Esophagus squamous epithelium (tissue), 5 donors: ENCODE measurements at places on chromosomes 4 and X.

GRCh38 chr4:48103483-48104139, 30.4 kb downstream of the TXK start:
- DNase-seq, result no peak

- DNase-seq, result no peak
Observed at GRCh38 chrX:124346117-124346876, at the start of gene SH2D1A. SH2D1A (plus strand) TSS chrX:124346563; CDS start chrX:124346643, 80 bp downstream.

DNA sequence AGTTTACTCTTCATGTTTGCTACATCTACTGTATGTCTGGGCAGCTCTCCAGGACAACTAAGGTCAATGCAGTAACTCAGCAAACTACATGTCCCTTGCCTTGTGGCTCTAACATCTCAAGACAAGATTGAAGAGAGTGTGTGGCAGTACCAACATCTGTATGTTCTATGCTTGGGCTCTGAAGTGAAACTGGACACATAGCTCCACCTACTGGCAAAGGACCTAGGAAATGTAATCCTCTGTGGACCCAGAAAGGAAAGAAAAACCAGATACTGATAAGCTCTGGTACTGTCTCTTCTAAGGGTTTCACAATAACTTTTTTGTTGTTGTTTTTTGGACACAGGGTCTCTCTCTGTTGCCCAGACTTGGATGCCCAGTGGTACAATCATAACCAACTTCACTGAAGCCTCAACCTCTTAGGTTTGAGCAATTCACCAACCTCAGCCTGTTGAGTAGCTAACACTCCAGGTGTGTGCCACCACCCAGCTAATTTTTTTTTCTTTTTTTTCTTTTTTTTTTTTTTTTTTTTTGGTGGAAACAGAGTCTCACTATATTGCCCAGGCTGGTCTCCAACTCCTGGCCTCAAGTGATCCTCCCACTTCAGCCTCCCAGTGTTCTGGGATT, 64.1 kb downstream of the QDPR start:
- no peak for DNase-seq

- DNase-seq, result no peak
Observed at GRCh38 chr4:19478791-19479190, 772.9 kb upstream of the SLIT2 start.

GRCh38 chr4:7390906-7391636, 43.7 kb downstream of the PSAPL1 start:
- DNase-seq, result no peak

DNA sequence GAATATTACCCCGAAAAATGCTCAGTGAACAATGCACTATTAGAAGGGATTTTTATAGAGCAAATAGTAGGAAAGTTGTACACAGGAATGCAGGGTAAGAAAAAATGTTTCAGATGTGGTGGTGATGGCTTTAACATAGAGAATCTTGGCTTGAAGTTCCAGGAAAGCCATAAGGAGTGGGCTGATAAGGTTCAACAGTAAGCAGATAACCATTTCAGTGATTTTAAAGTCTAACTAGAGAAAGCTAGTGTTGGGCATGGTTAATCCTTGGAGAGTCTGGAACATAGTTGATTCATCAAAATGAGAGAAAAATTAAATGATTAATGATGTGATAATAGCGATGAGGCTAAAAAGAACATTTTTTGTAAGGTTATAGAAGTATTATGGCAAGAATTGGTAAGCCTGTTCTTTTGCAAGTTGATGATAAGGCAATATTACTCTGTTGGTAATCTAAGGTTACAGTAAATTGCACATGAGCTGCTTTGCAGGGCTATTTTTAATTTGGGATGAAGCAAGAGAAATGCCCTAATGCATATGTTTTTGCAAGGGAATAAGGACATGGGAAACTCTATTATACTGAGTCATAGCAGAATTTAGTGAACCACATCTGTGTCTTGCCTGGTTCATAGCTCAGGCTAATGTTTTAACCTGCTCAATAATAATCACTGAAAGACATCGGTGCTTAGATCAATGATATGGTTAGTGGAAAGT, 44.3 kb downstream of the GALNTL6 start:
- DNase-seq, result no peak

DNA sequence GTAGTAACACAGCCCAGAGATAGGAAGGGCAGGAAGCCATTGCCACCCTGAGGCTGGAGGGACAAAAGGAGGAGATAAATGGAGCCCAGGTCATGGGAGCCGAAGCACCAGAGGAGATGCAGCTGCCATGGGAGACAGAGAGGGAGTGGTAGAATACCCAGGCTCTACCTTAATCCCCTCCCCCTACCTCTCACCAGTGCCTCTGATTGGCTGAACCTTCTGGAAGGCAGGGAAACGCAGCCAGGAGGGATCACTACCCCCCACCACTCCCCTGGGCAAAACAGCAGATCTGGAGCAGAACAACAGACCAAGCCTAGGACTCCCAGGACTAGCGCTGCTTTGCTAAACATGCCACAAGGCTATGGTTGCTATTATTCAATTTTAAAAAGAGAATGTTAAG, 114.2 kb downstream of the ZNF827 start:
- no peak for DNase-seq

GRCh38 chr4:166066936-166067335, 193.9 kb downstream of the TLL1 start:
- DNase-seq, result no peak

DNA sequence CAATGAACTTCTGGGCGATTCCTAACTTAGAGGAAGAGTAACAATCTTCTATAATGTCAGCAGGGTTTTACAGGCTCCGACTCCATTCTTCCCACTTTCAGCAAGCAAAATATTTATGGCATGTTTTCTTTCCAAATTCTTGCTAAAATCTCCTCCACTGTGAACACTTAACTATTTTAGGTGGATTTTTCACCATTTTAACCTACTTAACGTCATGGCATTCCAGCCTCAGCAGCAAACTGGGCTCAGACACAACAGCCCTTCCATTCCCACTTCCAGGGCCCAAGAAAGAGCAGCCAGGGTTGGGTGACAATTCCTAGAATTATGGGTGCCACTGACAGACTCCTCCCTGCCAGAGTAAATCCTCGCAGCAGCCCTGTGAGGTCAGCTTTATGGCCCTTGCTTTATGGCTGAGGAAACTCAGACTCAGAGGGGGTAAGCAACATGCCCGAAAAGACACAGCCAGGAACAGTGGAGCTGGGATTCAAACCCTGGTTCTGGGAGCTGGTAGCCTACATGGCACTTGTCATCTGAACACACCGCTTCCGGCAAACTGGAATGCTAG, 112.8 kb upstream of the MAP3K15 start:
- DNase-seq, result no peak

- DNase-seq, result no peak
Observed at GRCh38 chrX:19899217-19899788, 11.9 kb upstream of the SH3KBP1 start.

DNA sequence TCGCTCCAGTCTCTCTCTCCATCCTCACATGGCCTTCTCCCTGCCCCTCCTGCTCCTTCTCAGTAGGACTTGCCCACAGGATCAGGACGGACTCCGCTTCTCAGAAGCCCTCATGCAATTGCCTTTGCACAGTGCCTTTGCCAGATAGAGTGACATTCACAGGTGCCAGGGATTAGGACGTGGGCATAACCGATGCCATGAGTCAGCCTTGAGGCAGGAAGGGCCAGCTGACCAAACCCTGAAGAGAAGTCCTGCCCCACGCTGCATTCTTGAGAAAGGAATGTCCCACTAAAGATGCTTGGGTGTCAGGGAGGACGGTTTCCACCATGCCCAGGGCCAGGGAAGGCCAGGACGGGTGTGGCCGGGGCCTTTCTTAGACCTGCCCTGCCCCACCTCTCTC, 6.6 kb upstream of the GRPEL1 start:
- no peak for DNase-seq

DNA sequence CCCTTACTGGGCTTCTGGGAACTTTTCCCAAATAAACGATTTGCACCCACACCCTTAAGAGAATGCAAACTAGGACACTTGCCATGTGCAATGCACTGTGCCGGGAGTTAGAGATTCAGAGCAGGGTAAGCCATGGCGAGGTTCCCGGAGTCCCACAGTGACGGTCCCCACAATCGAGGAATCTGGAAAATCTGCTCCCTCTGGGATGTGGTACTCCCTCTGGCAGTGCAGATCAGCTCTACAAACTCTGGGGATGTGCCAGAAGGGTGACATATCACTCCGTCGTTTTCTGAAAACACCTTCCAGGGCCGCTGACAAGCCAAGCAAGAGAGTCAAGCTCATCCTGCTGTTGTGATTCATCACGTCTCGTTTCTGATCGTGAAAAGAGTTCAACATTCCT, 537.5 kb downstream of the BCOR start:
- no peak for DNase-seq

- no peak for DNase-seq
Observed at GRCh38 chr4:115275615-115276014, 162.2 kb upstream of the NDST4 start.

DNA sequence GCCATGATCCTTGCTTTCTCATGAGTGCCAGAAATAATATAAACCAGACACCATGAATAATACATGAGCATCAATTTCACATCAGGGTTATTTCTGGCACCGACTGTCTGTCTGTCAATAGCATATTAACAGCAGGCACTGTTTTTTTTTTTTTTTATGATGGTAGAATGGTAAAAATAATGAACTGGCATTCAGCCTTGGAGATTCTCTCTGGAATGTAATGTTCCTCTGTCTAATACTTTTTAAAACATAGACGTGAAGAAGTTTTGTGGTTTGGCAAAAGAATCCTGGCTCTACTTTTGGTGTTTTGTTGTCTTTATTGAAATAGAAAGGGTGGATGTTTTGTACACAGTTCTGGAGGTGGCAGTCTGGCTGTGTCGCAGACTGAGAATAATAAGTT, 874.6 kb upstream of the PRKX start:
- no peak for DNase-seq

GRCh38 chr4:182215148-182215547, 28.1 kb upstream of the TENM3 start:
- no peak for DNase-seq

DNA sequence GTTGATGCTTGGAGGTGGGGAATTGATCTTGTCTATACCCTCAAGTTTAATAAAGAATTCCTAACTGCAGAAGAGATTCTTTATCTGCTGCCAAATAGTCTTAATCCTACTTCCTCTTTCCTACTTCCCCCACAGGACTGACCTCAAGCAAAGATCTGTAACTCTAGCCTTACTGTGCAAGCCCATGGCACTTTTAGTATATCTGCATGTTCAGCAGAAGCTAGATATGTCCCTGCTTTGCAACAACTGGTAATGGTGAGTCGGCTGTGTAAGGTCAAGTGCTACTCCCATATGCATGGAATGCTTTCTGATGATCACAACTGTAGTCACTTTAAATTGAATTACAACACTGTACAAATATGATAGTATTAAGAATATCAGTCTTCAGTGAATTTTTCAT, 26.3 kb upstream of the PDS5A start:
- no peak for DNase-seq

- DNase-seq, result no peak
Observed at GRCh38 chrX:48919947-48920717, 1.3 kb upstream of the PIM2 start.

- no peak for DNase-seq
Observed at GRCh38 chrX:3757510-3758025, 44.1 kb upstream of the PRKX start.

GRCh38 chrX:23930894-23931604, 23.2 kb downstream of the CXorf58 start:
- DNase-seq, result no peak
